NCI-H1048 (cell line): ENCODE measurements at places on chromosomes 4 and X.

DNA sequence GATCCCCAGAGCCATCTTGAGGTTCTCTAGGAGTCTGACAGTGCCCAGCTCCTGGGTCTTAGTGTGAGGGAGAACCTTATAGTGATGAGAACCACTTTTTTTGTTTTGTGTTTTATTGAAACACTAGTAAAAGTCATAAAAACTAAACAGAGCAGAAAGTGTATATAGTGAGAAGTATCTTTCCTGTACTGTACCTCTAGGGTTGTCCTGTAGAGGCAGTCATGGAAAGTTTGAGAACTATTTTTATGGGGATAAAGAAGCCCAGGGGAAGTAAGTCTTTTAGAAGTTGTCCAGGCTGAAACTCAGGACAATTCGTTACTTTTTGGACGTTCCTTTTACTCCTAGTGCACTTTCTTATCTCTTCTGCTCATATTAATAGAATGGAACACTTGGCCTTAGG is 40.9 kb downstream of the ADH5 start:
- DNase-seq = no peak

GRCh38 chrX:150478496-150479492 is 89.6 kb upstream of the MTM1 start:
- no peak for DNase-seq

- no peak for DNase-seq
Measured at GRCh38 chrX:86348669-86349068, 200.4 kb downstream of the DACH2 start.

GRCh38 chrX:585115-585808 is 45.3 kb upstream of the SHOX start:
- no peak for DNase-seq
